ENCODE measurements at places on chromosomes 12 and 14. TPM values are rescaled to one million over a fixed set of nuclear protein-coding genes. Genes with fewer than 3 reads are reported as not detected.
A peak's percentile ranks its signal among the peaks of the same experiment; 100 is the strongest.

RPL10L gene
- not detected for total RNA-seq

ACRBP gene
- 1.7 TPM for total RNA-seq

SERPINA5 gene
- total RNA-seq: not detected

SRRM4 gene
- not detected for total RNA-seq

CLEC2B gene
- total RNA-seq: 25.8 TPM

OTOGL gene
- not detected for total RNA-seq

GSG1 gene
- total RNA-seq: not detected

GRCh38 chr12:54419088-54419887, at the start of gene ITGA5:
ITGA5 (minus strand) TSS chr12:54419266; CDS start chr12:54419198, 68 bp downstream.
- DNase-seq: peak; percentile 66
- H3K27me3 ChIP-seq: no peaks in the 10 kb centered on the region
- H3K27ac ChIP-seq: peak within 1 kb of the TSS; percentile 95
- peaks cover 10% of the 10 kb centered on the region for H3K36me3 ChIP-seq
- H3K4me1 ChIP-seq: peaks cover 42% of the 10 kb centered on the region

DNA sequence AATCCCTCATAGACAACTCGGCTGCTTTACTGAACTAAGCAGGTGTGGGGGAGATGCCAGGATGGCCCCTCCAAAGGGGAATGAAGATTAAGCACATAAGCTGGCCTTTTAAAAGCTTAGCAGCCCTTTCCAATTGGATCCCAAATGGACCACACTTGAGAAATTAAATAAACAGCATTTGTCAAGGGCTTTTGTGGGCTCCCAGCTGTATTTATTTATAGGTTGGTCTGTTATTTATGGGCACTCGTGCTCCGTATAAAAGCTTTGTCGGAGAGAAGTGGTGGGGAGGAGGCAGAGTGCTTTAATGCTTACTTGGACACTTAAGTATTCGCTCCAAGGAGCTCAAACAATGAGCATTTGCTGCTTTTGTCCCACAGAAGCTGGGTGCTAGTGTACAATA, 580.2 kb downstream of the MED13L start:
- H3K4me3 ChIP-seq: no peak overlapping the region
- no peaks in the 10 kb centered on the region for H3K4me1 ChIP-seq
- H3K36me3 ChIP-seq: no peaks in the 10 kb centered on the region
- H3K27me3 ChIP-seq: peaks cover 9% of the 10 kb centered on the region
- H3K27ac ChIP-seq: no peak overlapping the region

DNA sequence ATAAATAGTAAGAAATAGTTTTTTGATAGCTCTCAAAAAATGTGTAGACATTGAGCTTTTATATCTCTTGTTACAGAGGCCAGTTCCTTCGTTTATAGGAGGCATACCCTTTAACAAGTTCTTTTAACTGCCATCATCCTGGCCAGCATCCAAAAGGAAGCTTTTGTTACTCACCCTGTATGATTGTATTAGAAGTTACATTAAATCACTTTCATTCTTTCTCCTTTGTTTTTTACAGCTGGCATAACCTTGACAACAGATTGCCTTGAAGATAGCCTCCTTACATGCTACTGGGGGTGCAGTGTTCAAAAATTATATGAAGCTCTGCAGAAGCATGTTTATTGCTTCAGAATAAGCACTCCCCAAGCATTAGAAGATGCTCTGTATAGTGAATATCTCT, 20.1 kb downstream of the CGRRF1 start:
- DNase-seq: no peak
- H3K27me3 ChIP-seq: no peaks in the 10 kb centered on the region
- H3K27ac ChIP-seq: no peak overlapping the region

GRCh38 chr14:101598159-101598558, 36.9 kb downstream of the DIO3 start:
- H3K4me1 ChIP-seq: peaks cover 32% of the 10 kb centered on the region
- no peaks in the 10 kb centered on the region for H3K27me3 ChIP-seq
- DNase-seq: no peak
- H3K4me3 ChIP-seq: no peak overlapping the region

Measured in activated CD4-positive, alpha-beta T cell treated with anti-CD3 and anti-CD28 coated beads for 36 hours (primary cell).